ENCODE measurements at places on chromosomes 13 and 19. TPM values are rescaled to one million over a fixed set of nuclear protein-coding genes. Genes with fewer than 3 reads are reported as not detected.
A peak's percentile ranks its signal among the peaks of the same experiment; 100 is the strongest.

The ARL11 gene
- total RNA-seq = 7.5 TPM

The PBX4 gene
- total RNA-seq = 3.7 TPM

GRCh38 chr19:4115818-4116385 is 8.0 kb downstream of the MAP2K2 start:
- H3K36me3 ChIP-seq = peaks cover 75% of the 10 kb centered on the region
- peak overlapping the region; percentile 41 for H3K27ac ChIP-seq
- no peak overlapping the region for H3K4me3 ChIP-seq
- DNase-seq = no peak

The SYNGR4 gene
- not detected for total RNA-seq
